T-helper 2 cell (primary cell): ENCODE measurements at places on chromosomes 4 and X.

- DNase-seq, result no peak
These were observed 3.0 kb upstream of the SLC25A6 start for GRCh38 chrX:1394731-1395501.

DNA sequence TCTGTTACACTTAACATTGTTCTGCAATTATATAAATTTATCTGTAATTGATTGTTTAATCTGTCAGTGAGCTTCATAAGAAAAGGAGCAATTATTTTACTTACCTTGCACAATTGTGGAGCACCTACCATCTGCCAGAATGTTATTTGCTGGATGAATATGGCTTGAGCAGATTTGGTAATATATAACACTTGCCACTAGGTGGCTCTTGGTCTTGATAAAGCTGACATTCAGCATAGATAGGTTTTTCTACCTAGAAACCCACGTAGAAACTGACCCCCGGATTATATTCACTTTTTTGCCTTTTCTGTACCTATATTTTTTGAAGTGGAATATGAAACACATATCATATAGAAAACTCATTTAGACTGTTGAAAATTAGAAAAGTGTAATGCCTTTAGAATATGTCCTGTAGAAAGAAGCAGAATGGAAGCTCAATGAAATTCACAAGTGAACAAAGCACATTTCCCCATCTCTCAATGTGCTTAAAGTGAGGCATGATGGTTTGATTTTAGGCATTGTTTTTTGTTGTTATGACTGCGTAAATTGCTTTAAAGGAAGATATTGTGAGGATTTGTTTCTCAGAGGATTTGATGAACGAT is 9.5 kb downstream of the RBPJ start:
- DNase-seq, result peak; percentile 22

- DNase-seq, result no peak
These were observed 6.7 kb upstream of the WAS start for GRCh38 chrX:48676893-48677270.

GRCh38 chr4:142367418-142368180 is 478.5 kb downstream of the INPP4B start:
- DNase-seq, result no peak

GRCh38 chr4:135365065-135365464 is 1163.5 kb upstream of the PABPC4L start:
- DNase-seq, result no peak

GRCh38 chrX:37976153-37976552 is 30.2 kb upstream of the SYTL5 start:
- no peak for DNase-seq

- peak; percentile 6 for DNase-seq
These were observed 30.8 kb upstream of the CD40LG start for GRCh38 chrX:136616987-136617685.

- no peak for DNase-seq
These were observed 35.4 kb downstream of the FUNDC1 start for GRCh38 chrX:44507292-44507691.

DNA sequence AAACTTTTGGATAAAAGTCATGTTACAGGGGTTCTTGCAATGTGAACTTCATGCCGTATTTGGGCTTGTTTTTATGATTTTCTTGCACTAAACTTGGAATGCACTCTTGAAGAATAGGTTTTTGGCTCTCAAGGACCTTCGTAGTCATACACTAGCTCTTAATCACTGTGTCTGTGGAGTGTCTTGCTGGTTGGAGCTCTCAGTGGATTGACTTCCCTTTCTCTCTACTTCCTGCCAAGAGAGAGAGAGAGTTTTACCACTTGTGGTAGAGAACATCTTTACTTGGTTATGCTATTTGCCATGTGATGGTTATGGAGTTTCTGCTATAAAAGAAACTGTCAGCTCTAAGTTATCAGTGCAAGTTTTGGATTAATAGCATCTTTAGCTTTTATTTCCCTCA is 112.4 kb downstream of the BMPR1B start:
- no peak for DNase-seq

GRCh38 chr4:87360338-87360935 is 30.6 kb downstream of the HSD17B11 start:
- DNase-seq, result no peak

DNA sequence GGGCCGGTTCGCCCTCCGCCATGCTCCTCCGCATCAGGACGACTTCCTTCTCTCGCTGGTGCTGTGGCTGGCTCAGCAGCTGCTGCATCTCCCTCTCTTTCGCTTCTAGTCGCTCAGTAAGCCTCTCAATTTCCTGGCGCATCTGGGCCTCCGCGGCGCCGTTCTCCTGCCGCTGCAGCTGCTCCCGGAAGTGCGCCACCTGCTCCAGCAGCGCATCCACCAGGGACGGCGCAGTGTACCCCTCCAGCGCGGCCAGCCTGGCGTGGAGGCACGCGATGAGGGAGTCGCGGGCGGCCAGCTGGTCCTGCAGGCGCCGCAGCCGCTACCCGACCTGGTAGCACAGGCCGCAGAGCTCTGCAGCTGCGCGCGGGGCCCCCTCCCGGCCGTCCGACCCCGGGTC is 97.4 kb upstream of the MED14 start:
- no peak for DNase-seq

DNA sequence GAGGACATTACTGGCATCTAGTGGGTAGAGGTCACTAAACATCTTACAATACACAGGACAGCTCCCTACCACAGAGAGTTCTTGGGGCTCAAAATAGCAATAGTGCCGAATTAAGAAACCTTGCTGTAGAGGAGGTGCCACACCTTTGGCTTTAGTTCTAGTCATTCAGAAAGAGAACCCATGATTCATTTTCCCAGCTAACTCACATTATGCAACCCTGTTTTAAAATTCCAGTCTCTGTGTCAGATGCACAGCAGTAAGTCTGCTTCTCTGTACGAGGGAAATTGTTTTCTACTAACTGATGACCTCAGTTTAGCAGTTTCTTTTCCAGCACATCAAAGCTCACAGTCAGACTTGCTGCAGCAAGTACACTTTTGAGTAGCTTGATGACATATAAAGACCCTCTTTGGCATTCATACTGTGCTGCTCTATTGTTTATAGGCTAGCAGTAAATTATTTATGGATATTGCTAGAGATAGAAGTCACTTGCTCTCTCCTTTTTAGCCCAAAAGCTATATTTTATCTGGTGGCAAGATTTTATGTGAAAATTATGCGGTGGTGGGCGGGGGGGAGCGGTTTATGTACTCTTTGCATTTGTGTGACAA is 487.8 kb upstream of the MAGEB18 start:
- DNase-seq, result no peak

DNA sequence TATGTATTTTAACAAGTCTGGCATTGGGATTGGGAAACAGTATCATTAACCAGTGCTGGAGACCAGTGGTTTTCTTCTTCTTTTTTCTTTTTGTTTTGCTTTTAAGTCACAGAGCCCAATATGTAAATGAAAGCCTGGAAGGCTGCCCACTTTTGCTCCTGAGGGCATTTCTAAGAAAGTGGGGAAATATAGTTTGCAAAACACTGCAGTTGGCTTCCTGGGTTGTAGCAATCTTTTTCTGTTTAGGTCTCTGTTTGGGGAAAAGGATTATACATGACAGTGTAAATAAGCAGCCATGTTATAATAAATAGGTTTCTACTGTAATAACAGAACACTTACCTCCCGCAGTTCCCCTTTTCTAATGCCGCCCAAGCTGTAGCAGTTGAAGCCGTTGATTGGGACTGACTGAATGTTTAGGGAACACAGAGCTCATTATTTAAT is 105.5 kb downstream of the TMEM164 start:
- no peak for DNase-seq

- no peak for DNase-seq
These were observed 49.7 kb downstream of the XIAP start for GRCh38 chrX:123909523-123909922.

DNA sequence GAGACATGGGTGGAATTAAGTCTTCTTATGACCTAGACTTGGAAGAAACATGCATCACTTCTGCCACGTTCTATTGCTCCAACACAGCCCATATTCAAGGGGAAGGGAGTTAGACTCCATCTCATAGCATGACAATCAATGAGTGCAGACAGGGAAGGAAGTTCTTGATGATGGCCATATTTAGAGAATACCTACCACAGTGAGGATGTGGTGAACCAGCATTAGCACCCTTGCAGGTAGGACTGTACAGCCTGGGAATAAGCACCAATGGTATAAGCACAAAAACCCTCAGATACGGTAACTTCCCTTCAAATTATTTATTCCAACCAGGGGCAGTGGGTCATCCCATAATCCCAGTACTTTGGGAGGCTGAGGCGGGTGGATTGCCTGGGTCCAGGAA is 29.8 kb downstream of the PAGE2 start:
- DNase-seq, result no peak

DNA sequence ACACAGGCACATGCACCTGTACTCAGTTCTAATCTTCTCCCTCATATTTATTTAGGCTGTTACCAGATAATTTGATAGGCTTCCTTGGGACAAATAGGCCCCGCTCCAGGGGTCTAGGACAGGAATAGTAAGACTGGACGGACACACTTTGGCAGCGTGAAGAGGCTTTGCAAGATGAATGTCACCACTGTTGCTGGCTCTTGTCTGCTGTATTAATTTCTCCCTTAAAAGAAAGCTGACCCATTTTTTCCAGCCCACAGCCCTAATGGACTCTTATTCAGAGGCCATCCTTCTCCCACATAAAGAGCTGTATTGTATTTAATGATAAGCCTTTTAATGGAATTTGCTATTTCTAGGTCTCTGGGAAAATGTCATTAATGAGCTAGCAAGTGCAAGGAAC is 18.0 kb downstream of the FAM184B start:
- no peak for DNase-seq

DNA sequence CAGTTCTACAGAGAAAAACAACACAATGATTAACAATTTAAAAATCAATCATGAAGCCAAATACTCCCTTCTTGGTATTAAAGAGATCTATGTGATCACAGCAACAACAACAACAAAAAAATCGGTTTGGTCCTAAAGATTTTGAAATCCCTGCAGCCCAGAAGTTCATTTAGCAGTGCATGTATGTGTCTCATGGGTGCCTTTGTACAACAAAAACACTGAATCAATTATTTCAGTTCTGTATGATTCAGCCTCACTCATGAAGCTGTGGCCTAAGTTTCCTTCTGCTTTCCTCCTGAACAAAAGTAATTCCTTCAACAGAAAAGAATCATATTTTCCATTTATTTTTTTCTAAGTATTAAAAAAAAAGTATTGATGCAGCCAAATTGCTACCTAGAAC is 393.4 kb upstream of the NDST3 start:
- DNase-seq, result no peak

GRCh38 chr4:11397146-11397545 is 31.5 kb downstream of the HS3ST1 start:
- DNase-seq, result no peak

- no peak for DNase-seq
These were observed 9.5 kb downstream of the GAB1 start for GRCh38 chr4:143346206-143346605.

GRCh38 chr4:186904101-186904500 is 180.4 kb upstream of the FAT1 start:
- no peak for DNase-seq

- no peak for DNase-seq
These were observed 9.0 kb upstream of the SLC25A14 start for GRCh38 chrX:130330706-130331105.
